ENCODE measurements at places on chromosomes 4 and X.

DNA sequence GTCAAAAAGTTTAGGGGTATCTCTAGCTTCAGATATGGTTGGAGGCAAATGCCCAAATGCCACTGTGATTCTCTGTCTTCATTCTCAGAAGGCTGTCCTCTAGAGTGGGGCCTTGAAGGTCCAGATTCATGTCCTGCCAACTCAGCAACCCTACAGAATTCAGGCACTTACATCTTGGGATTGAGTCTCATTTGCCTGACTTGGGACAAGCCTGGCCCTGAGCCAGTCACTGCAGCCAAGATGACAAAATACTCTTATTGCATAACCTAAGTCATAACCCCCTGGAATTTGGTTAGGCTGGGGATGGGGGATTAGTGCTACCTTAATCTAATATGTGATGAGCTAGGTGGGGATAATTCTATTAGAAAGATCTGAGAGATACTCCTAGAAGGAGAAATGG lies 100.5 kb downstream of the AREG start:
- no peak for DNase-seq

- no peak for DNase-seq
Observed at GRCh38 chr4:170001011-170001744, 25.0 kb downstream of the MFAP3L start.

DNA sequence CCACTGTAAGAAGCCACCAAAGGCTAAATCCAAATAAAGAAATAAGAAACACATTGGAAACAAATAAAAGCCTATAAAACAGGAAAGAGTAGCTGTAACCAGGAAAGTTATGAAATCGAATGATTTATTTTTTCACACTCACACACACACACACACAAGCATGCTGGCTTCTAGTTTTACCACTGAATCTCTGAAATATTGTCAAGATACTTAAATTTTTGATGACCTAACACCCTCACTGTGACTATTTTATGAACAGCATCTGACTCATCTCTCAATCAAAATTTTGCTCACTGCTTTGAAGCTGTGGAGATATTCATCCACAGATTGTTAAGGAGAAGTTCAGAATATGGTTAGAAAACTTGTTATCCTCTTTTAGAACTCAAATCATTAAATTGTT lies 13.9 kb upstream of the GABRB1 start:
- DNase-seq = no peak

- DNase-seq = no peak
Observed at GRCh38 chr4:74764119-74764518, 30.2 kb downstream of the BTC start.

- no peak for DNase-seq
Observed at GRCh38 chrX:45840411-45840950, 639.8 kb upstream of the DIPK2B start.

DNA sequence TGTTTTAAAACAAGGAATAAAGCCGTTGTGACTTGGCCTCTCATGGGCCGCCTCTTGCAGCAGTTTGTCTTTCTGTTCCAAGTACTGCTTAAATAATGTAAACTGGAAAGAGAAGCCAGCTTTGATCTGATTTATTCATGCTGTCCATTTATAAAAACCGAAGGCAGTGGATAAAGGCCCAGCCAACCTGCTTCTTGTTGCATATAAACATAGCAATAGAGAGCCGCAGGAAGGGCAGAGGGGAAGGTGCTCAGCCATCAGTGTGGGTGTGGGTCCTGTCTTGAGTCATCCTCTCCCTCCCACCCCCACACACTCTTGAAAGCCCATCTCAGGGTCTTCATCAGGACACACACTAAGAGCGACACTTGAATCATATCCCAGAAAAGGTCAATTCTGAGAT lies 187.9 kb upstream of the FAM9B start:
- no peak for DNase-seq

DNA sequence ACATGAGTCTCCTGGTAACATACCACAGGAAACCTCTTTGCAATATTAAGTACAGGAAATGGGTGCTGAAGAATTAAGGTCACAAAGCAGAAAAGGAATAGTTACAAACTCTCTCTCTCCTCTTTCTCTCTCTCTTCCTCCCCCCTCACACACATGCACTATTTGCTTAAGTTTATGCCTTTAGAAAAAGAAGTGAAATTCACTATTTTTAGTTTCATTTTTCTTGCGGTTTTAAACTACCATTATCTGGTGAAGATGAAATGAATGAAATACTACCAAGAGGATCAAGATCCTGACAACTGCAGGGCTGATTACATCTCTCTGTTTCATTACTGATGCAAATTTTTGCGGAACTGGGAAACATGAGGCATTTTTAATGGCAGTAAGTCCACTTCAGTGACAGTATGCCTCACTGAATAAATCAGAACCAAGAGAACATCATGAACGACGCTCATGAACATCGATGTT lies 64.3 kb upstream of the FTHL17 start:
- DNase-seq = no peak
